ENCODE measurements at places on chromosomes 11 and 22.
A peak's percentile ranks its signal among the peaks of the same experiment; 100 is the strongest.

- DNase-seq: no peak
Observed at GRCh38 chr11:71247551-71248250, 4.7 kb downstream of the SHANK2 start.

- no peak for DNase-seq
Observed at GRCh38 chr11:65066805-65067291, 8.5 kb upstream of the NAALADL1 start.

DNA sequence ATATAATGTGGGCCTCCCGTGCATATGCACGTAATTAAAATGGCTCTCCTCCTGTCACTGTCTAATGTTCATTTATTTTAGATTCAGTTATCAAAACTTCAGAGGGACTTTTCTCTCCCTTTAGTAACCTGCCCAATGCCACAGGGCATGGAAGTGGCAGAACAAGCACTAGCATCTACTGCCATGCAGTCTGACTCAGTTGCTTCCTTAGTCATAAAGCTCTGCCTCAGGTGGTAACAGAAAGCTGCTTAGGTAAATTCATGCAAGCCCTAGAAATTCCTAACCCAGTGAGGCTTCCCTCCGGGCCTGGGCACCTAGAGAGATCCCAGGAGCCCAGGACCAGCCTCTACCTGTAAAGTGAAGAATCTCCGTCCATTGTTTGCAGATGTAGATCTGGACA is 8.9 kb downstream of the PRPF19 start:
- no peak for DNase-seq

DNA sequence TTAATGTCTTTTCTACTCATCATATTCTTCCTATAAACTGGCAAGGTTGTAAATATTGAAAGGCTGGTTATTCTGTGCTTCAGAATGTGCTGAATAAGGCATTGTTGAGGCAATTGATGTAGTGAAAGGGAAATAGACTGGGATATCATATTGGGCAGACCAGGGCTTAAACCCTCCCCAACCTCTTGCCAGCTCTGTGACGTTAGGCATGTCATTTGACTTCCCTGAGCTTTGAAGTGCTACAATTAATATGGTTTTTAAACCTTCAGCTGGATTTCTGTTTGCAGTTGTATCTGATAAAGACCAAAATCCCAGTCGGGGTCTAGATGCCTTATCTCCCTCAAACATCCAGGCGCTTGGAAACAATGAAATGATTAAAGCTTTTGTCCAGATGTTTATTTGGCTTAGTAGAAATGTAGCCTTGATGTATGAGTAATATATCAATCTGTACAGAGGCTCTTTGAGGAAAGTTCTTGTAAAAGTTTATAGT is 208.1 kb downstream of the DBX1 start:
- DNase-seq: no peak

DNA sequence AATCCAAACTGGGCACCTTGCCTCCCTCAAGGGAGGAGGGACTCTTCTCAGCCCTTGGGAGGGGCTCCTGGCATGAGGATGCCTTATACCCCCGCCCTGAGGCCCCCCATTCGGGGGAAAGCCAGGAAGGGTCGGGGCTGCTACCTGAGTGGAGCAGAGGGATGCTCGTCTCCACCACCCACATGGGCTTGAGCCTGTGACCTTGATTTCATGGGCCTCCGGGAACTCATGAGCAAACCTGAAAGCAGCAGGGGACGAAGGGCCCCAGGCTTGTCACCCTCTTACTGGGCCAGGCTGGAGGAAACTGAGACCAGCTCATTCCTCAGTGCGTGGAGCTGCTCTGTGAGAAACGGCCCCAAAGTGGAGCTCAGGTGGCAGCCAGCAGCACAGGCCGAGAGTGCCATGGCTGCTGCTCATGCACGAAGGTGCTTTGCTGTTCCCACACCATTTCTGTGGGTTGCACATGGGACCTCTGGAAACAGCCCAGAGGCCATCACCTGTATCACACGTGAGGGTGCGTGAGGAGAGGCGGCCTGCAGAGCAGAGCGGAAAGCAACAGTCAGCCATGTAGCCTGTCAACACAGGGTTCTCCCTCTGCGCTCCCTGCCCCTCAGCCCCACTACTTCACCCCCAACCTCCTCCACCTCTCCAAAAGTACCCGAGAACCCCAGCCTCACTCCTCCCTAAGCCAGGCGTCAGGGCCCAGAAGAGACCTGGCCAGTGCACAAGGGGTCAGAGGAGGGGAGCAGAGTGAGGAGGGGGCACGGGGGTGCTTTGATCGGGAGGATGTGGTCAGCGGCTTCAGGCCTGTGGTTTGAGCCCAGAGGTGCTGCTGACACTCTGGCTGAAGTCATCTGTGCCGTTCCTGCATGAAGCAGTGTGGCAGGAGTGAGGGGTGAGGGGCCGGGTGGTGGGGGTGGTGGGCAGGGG is 14.1 kb upstream of the IL2RB start:
- DNase-seq: peak; percentile 52

DNA sequence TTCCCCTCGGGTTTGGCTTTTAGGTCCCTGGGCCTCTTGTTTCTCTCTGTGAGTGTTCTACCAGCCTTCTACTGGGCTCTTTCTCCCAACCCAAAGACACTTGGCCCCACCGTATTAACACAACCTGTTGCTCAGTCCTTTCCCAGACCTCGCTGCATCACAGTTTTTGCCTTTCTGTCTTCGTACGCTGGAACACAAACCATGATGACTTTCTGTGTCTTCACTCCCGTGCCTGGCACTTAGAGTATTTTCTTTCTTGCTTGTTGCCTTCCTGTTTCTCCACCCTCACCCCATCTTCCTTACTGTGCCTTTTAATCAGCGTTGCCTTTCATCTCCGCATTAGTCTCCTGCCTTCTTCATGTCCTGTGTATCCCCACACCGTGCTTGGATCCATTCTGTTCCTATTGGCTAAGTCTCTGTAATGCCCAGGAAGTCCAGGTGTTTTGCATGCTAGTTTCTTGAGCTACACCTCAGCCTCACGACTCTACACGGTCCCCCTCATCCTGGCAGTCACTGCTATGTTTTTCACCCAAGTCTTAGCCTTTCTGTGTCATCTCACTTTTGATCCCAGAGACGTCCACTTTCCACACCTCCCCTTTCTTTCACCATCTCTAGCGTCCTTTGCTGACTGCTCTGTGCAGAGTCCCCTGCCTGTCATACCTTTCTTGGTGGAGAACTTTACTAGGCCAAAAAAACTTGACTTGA is 1.6 kb downstream of the MARK2 start:
- DNase-seq: no peak

DNA sequence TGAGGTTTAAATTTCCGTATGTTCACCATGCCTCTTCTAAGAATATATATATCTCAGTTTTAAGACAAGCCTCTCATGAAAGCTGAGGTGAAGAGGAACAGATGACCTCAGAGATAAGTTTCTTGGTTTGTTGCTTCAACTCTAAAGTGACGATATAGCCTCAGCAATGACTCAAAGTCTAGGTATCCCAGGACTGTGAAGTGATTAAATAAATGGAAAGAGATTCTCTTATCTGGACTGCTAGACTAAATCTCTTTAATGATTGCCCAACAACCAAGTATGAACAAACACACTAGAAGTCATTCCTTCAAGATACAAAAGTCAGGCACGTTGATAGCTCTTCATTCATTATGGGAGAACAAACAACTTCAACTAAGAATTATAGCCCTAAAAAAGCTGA is 15.3 kb downstream of the CADM1 start:
- no peak for DNase-seq
